Stimulated activated CD4-positive, alpha-beta T cell treated with anti-CD3 and anti-CD28 coated beads, Interleukin-15, amount 100 ng/mL, for 24 hours (primary cell): ENCODE measurements at places on chromosomes 4 and X.

- no peak for DNase-seq
Observed at GRCh38 chr4:123106747-123107146, 184.3 kb upstream of the NUDT6 start.

DNA sequence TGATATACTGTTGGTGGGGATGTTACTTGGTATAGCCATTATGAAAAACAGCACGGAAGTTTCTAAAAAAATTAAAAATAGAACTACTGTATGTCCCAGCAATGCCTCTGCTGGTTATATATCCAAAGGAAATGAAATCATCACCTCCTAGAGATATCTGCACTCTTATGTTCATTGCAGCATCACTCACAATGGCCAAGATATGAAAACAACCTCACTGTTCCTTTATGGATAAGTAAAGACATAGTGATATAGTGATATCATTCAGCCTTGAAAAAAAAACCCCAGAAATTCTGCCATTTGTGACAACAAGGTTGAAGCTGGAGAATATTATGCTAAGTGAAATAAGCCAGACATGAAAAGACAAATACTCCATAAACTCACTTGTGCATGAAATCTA, 543.8 kb upstream of the SLIT2 start:
- DNase-seq = no peak

- DNase-seq = no peak
Observed at GRCh38 chr4:89285745-89286144, 21.9 kb downstream of the GPRIN3 start.

DNA sequence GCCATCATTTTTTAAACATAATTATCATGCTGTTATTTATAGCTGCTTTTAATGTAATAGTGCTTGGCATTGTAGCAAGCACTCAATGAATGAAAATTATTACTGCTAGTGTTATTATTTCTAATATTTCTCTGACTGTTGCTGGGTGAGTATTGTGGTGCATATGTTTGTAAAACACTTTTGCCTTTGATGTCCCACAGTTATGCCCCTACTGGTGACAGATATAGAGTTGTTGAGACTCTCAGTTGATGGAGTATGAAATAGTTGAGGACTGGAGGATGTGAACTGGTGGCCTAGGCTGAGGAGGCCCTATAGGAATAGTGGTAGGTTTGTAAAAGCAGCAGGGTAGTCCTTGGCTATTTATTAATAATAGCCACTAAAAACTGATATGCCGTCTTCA, 9.6 kb downstream of the INTS6L start:
- no peak for DNase-seq

DNA sequence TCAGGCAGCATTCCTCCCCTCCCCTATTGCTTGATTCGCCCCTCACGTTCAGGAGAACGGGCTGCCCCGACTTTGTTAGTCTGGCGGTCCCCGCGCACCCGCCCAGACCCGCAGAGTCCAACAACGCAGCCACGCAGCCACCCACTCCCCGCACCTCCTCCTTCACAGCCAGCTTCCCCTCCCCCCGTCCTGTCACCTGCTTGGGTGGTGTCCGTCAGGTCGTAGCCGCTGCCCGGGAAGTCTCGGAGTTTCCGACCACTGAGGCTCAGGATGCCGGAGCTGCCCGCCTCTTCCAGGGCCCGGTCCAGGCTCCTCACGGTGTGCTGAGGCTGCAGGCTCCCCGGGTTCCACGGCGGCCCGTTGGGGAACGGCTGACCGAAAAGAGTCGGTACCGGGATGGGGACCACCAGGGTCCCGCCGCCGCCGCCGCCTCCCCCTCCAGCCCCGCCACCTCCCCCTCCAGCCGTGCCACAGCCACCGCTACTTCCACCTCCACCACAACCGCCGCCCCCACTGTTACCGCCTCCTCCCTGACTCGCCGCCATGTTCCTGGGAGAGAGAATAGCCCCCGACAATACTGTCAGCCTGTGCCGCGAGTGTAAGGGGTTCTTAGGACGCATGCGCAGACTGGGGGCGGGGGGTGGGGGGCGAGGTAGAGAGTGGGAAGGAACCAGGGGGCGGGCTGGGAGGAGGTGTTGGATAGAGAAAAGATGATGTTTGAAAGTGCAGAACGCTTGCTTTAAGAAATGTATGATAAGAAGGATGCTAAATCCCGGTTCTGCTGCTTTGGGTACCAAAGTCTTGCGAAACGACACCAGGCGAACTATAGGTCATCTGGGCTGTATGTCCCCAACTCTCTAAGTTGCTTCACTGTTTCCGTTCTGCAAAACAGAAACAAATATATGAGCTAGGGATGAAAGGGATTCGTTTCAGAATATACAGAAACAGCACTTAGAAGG, at the start of gene LRCH2:
LRCH2 (minus strand) TSS at position 600 of the 959 bp plus-strand sequence; CDS start at position 545, 55 bp downstream.
- DNase-seq = no peak

DNA sequence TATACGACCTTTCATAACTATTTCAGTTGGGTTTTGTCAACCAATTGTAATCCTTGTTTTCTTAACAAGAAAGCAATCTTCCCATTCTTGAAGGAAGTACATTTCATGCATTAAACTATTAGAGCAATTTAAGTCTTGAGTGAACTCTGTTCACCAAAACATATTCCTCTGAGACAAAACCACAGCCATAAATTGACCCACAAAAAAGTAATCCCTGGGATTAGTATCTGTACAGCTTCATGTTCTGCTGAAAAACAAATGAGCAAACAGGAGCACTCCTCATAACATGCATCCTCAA, 207.0 kb upstream of the PDE5A start:
- no peak for DNase-seq

GRCh38 chrX:68186552-68187262, 246.6 kb downstream of the OPHN1 start:
- no peak for DNase-seq

DNA sequence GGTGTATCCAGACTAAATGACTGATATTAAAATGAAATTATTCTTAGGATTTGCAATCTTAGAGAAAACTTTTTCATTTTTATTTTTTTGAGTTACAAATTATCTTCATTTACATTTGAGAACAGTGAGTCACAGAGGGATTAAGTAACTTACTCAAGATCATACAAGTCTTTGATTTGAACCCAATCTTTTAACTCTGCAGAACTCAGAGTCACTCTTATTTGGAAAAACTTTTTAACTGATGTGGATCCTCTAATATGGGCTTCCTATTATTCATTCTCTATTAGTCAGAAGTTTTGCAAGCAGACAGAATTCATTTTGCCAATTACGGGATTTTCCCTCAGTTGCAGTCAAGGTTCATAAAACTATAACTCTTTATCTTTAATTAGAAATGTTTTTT, 20.1 kb downstream of the HPRT1 start:
- no peak for DNase-seq

DNA sequence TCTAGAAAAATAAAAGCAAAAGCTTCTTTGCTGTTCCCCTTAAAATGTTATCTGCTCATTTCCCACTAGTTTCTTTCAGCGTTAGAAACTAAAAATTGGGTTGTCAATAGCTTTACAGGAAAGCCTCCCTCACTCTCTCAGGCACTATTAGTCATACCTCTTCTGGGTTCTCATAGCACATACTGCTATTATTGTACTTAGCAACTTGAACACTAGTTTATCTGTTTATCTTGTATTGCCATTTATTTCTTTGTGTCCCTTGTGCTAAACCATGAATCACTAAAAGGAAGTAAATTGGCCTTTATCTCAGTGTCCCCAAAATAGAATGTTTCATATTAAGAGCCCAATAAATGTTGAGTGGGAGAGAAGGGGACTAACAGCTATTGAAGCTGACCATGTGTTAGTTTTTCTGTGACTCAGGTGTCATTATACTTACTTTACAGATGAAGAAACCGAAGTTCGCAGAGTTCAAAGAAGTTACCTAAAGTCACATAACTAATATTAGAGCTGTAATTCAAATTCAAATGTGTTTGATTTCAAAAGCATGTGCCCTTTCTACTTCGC, 124.8 kb upstream of the CITED1 start:
- DNase-seq = no peak

GRCh38 chr4:117560329-117560728, 474.0 kb upstream of the NDST3 start:
- DNase-seq = no peak

DNA sequence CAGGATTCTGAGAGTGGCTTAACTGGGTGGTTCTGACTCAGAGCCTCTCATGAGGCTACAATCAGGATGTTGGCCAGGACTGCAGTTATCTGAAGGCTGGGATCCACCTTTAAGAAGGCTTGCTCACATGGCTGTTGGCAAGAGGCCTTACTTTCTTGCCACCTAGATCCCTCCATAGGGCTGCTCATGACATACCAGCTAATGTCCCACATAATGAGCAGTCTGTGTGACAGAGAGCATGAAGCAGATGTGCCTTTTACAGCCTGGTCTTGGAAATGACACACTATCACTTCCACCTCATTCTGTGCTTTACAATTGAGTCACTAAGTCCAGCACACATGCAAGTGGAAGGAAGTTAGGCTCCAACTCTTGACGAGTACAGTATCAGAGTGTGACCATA, 4.3 kb upstream of the RBM3 start:
- no peak for DNase-seq

GRCh38 chr4:114383721-114384120, 214.9 kb upstream of the UGT8 start:
- DNase-seq = no peak

GRCh38 chr4:6752486-6752829, 30.1 kb upstream of the KIAA0232 start:
- DNase-seq = no peak

- DNase-seq = no peak
Observed at GRCh38 chr4:47954245-47954644, 39.9 kb upstream of the NFXL1 start.

GRCh38 chrX:2516623-2517022, 15.8 kb upstream of the DHRSX start:
- no peak for DNase-seq

- no peak for DNase-seq
Observed at GRCh38 chr4:142248946-142249345, 597.2 kb downstream of the INPP4B start.

DNA sequence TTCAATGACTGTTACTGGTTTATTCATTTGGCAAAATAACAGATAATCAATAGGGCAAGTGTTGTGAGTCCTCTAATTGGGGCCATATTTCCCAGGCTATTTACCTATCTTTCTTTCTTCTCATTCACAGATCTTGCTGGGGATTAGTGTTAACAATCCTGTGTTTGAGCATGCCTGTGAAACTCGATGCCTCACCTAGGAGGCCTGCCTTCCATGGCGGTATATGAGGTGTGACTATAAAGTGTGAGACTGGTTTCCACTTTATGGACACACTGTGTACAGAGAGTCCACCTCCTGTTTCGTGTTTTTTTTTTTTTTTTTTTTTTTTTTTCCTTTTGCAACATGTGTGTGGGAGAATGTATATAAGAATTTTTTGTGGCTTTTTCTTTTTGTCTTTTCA, 199.3 kb downstream of the BMPR1B start:
- no peak for DNase-seq

GRCh38 chr4:9849538-9849920, 68.1 kb downstream of the DRD5 start:
- DNase-seq = no peak

DNA sequence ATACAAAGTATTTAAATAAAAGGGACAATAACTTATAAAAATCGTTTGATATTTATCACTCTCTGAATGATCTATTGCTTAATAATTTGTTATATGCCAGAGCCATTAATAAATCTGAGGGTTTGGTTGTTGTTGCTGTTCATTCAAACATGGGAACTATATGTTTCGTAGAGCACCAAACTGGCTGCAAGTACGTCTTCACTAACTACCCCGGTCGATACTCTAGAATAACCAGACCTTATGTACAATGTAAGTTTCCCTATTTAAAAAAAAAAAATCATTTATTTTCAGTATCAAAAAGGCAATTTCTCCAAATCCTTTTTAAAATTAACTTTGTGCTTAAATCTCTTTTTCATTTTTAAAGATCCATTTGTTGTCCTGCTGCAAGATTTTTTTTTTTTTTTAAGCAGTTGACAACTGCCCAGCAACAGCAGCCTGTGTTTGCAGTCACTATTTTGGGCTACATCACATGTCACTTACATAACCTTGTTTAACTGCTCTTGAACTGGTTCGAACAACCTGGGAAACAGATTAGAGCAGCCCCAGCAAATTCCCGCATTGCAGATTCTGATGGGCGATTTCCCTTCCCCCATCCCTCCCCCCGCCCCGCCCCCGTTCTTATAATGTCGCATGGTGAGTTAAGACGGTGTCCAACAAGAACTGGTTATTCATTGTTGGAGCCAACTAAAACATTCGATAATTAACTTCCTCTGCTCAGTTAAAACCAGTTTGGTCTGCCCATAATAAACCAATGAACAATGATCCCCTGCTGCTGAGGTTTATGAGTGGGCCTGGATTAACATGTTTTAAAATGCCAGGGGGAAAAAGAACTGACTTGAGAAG, 238.9 kb downstream of the NR3C2 start:
- no peak for DNase-seq

DNA sequence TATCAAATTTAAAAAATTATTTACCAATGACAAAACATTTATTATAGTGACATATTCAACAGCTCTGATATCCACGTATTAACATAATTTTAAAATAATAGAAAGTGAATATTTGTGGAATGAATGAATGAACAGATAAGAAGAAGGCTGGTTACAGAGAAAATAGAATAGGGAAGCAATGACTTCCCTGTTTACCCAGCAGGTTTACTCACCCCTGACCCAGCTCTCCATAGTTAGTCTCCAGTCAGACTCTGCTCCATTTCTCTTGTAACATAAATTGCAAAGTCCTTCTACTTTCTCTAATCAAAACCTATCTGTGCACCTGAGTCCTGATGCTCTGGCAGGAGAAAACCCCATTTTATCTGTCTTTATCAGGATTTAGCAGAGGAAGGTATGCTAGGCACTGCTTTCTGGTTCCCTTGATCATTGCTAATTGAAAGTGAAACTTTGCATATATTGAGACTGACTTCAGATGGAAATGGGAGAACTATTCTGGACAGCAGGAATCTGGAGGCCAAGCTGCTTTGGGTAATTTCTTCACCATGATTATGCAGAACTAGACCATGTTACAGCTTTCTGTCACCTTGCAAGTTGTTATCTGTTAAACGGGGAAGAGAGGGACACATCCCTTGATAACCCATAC, 363.0 kb downstream of the FAT4 start:
- no peak for DNase-seq

DNA sequence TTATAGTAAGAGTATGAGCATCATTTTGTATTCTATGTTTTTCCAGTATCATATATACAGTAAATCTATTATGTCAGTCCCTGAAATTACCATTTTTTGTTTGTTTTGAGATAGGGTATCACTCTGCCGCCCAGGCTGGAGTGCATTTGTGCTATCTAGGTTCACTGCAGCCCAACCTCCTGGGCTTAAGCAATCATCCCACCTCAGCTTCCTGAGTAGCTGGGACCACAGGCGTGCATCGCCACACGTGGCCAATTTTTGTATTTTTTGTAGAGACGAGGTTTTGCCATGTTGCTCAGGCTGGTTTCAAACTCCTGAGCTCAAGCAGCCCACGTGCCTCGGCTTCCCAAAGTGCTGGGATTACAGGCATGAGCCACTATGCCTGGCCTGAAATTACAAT, 85.6 kb downstream of the ZNF330 start:
- no peak for DNase-seq

DNA sequence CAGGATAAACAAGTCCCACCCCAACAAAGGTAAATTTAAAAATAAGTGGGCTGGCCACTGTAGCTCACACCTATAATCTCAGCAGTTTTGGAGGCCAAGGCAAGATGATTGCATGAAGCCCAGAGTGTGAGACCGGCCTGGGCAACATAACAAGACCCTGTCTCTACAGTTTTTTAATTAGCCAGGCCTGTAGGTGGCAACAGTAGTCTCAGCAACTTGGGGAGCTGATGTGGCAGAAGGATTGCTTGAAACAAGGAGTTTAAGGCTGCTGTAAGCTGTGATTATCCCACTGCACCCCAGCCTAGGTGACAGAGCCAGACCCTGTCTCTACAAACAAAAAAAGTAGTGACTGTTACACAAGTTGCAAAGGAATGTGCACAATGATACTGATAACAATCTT, 74.6 kb upstream of the FAAH2 start:
- no peak for DNase-seq
